ENCODE measurements at places on chromosomes 11 and 22.

- no peak for DNase-seq
Measured at GRCh38 chr11:13327421-13327820, 49.8 kb downstream of the BMAL1 start.

DNA sequence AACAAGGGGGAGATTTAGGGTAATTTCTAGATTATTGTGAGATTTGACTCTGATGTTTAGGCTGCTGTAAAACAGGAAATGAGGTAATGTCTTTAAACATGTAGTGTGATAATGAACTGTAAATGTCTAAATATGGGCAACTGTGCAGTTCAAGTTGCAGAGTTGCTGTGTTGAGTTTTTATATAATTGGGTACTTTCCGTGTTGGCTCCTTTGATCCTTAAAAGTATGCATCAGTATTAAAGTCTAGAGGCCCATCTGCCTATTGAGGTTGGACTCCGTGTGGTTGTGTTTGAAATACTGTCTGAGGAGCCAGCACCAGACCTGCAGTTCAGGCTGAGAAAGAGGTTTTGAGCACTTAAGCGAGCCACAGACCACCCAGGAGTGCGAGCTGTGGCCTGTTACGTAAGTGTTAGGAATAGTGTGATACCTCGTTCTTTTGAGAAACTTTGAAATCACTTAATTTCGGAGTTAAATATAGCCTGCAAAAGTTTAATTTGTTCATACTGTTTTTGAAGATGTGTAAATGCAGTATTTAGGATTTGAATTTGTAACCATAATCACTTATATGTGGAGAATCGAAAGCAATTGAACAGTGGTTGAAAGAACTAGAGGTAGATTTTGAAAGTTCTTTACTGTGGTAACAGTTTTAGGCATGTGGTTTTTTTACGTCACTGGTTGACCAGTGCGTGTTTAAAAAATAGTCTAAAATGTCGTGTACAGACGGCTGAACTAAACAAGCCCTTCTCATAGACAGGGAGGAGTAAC lies 9.0 kb downstream of the FAM118A start:
- peak; percentile 60 for DNase-seq

DNA sequence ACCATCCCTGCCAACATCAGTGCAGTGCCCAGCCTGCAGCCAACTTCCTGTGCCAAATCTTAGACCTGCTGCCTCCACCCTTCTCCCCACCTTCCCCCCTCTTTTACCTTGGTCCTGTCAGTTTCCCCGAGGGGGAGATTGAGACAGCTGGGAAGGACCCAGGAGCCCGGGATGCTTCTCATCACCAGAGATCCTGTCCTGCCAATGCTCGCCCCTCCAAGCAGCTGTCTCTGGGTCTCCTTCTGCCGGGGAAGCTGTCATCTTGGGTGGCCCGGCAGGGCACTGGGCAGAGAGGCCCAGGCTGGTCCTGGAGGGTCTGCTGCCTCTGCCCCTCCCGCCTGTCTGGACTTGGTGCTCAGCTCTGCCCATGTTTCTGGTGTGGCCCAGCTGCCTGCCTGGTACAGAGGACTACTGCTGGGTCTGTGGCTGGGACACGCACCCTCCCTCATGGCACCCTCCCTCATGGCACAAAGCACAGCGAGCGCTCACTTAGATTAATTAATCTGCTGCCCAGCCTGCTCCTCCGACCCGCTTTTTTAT lies 60.4 kb upstream of the THY1 start:
- DNase-seq: no peak

GRCh38 chr22:24008022-24008283 lies 2.7 kb upstream of the GSTT4 start:
- no peak for DNase-seq

DNA sequence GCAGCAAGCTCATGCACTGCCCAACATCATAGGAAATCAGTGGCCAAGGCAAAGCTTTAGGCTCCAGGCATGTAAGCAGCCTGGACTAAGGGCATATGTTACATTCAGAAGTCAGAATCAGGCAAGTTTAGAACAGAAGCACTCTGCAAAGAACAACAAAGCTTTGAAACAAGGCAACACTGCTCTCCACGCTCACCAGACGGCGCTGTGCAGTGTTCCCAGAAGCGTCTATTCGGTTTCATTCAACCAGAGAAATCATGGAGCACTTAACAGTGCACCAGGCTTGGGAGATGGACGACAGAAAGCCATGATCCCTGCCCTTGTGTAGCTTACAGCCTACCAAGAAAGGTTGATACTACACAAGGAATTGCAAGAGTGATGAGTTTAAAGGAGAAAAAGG lies 555.8 kb downstream of the BUD13 start:
- peak; percentile 63 for DNase-seq

DNA sequence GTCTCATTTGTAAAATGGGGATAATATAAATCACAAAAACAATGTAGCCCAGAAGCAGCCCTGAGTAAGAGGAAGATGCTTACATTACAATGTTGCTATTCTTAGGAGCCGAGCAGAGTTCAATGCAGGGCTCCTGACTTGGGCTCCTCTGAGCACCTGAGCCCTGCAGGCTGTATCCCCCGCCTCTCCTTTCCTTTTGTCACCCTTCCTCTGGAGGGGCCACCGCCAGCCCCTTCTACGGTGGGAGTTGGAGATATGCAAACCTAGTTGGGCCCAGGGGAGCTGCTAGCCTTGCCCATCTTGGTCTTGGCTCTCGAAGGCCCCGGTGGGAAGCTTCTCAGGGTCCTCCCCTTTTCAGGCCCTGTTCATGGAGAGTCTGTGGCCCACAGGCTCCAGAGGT lies 8.4 kb upstream of the CSNK1E start:
- no peak for DNase-seq

DNA sequence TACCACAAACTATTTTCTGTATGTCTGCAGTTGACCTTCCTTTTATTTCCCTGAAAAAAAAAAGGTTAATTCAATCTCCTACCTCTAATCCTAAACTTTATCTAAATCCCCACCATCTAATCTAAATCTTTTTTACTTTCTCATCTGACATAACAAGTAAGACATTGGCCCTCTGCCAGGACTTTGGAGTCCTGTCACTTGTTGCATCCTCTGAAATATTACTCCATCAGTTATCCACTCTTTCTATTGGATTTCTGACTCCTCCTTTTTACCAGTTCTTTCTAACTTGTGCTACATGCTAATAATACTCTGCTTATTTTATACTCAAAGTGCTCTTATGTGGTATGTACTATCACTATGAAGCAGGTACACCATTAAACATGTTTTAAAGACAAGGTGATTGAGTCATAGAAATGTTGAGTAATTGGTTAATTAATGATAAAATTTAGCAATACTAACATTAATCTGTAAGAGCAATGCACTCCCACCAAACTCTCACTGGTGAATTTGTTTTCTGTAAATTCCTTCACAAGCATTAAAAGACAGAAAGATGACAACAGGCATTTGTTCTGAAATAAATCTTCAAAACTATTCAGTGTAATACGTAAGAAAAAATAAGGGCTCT lies 914.2 kb upstream of the RAG2 start:
- DNase-seq: no peak

DNA sequence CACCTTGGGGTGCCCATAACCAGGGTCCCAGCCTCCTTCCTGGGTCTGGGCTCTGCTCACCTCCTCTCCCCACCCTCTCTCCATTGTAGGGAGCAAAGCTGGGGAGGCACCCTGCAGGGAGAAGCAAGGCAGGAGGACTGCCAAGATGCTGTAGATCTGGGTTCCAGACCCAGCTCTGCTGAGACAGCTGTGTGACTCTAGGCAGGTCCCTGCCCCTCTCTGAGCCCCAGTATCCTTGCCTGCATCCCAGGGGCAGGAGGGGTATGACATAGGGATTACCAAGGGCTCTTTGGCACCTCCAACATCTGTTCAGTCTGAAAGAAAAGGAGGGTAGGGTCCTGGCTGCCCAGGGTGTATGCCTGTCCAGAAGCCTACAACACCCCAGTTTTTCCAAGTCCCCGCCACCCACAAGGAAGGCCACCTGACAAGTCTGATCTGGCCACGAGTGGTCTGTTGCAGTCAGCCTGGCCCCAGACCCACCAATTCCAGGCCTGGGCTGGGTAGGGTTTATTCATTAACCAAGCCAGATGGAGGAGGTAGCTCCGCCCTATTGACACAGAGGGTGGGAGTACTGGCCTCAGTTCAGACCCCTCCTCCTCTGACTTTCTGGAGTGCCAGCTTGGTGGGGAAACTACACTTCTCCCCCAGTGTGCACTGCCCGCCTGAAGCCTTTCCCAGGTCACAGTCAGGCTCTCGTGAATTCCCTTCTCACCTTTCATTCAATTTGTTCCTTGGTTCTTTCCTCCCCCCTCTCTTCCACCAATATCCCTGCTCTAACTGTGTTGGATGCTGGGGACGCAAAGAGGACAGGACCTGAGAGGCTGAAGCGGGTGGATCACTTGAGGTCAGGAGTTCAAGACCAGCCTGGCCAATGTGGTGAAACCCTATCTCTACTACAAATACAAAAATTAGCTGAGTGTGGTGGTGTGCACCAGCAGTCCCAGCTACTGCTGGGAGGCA lies 15.0 kb downstream of the STARD10 start:
- DNase-seq: no peak

DNA sequence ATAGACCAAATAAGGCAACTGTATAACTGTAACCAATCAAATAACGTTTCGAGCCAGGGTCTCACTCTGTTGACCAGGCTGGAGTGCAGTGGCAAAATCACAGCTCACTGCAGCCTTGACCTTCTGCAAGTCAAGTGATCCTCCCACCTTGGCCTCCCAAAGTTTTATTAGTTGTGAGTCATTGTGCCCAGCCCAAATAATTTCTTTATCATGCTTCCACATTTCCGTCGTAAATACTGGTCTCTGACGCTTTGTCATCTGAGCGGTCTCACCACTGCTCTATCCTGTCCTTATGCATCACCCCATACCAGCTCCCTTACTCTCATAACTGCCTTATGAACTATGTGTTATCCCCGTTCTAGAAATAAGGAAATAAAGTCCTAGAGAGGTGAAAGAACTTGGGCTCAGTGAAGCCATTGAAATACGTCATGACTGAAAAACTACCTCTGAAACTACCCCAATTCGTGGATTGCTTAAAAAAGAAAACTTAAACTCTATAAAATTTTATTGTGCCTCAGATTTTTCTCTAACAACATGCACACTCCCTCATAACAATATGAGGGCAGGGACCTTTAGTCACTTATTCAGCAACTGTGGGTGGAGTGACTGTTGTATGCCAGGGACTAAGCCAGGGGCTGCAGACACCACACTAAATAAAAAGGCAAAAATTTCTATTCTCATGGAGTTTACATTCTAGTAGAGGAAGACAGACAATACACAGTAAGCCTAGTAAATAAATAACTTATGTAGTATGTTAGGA lies 15.8 kb upstream of the RTN4RL2 start:
- peak; percentile 76 for DNase-seq

DNA sequence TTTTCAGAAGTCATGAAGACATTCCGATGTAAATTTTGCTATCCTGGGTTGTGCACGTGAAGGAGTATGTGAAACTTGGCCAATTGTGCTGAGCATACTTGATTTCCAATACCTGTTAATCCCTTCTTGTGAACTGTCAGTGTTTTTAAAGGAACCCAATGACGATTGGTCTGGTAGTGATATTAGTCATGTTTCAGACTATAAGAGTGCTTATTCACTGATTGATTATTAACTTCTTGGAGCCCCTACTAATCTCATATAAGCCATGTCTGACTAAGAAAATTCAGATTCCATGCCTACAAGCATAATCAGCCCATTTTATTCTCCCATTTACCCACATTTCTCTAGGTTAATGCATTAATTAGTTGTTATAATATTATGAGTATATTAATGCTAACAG lies 330.8 kb upstream of the MTNR1B start:
- no peak for DNase-seq

GRCh38 chr11:117495357-117495756 lies 167.7 kb downstream of the CEP164 start:
- no peak for DNase-seq

DNA sequence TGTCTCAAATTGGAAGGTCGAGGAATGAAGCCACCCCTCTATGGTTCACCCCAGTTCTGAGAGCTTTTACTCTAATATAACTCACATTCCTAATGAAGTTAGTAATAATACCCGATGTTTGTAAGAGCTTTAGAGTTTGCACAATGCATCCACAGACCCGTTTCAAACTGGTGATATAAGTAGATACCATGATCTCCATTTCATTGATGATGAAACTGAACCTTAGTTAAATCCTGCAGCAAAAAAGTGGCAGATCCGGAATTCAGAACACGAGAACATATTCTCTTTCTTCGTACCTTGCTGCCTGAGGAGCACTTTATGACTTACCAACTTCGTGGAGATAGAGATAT lies 757 bp upstream of the RBFOX2 start:
- no peak for DNase-seq

GRCh38 chr11:134272381-134273316 lies 3.5 kb upstream of the GLB1L3 start:
- DNase-seq: no peak

DNA sequence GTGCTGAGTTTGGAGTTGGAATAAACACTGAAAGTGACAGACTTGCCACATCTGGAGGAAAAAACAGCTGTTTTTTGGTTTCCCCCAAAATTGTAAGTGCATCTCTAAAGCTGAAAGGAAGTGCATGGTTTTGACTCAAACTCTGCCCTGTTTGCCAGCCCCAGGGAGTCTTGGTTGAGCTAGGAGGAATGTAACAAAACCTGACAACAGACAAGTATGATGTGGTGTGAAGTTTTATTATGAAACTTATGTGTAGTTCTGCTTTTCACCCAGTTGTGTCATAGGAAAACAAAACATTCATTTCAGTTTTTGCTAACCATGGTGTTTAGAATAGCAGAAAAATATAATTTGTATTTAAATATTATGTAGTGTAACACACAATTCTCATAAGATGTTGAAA lies 31.7 kb upstream of the PDE3B start:
- no peak for DNase-seq

DNA sequence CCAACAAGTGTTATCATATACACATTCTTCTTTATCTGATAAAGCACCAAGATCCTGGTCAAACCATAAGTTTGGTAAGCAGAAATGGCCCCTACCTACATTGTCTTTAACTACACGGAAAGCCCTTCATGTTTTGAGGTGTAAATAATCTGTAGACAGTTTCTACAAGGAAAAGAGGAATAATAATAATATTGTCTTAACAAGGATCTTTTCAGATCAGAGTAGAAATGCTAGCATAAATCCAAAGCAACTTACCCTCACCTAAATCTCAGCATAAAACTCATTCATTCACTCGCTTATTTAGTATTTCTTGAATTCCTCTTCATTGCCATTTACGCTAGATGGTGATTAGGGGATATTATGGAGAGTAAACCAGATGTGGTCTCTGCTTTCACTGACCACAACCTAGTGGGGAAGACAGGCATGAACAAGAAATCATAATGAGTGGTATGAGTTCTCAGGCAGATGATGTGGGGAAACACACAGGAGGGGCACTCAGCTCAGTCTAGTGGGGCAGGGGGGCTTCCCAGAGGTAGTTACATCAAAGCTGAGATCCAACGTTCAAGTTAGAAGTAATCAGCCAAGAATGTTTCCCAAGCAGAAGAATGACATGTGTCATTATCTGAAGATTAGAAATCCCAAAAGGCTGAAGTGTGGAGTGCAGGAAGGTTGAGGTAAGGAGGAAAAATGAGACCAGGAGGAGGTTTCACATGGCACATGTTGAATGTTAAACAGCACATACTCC lies 65.4 kb upstream of the ZC3H12C start:
- no peak for DNase-seq

- peak; percentile 67 for DNase-seq
Measured at GRCh38 chr22:33544707-33545106, 375.6 kb downstream of the LARGE1 start.

Data from Daoy (cell line).